ENCODE measurements at places on chromosomes 3 and 15. TPM values are rescaled to one million over a fixed set of nuclear protein-coding genes. Genes with fewer than 3 reads are reported as not detected.

Gene ATP13A5
- not detected for total RNA-seq

Gene PAQR9
- total RNA-seq, result 2.3 TPM

Gene FANCI
- total RNA-seq, result 102 TPM

Gene ZBED2
- not detected for total RNA-seq

Gene CLRN1
- not detected for total RNA-seq

- no peak overlapping the region for H3K27ac ChIP-seq
- H3K4me1 ChIP-seq, result no peaks in the 10 kb centered on the region
- no peak overlapping the region for H3K4me3 ChIP-seq
- peaks cover 5% of the 10 kb centered on the region for H3K36me3 ChIP-seq
- H3K27me3 ChIP-seq, result no peaks in the 10 kb centered on the region
- no peak for DNase-seq
Observed at GRCh38 chr3:42130007-42130328, 38.8 kb downstream of the TRAK1 start.

DNA sequence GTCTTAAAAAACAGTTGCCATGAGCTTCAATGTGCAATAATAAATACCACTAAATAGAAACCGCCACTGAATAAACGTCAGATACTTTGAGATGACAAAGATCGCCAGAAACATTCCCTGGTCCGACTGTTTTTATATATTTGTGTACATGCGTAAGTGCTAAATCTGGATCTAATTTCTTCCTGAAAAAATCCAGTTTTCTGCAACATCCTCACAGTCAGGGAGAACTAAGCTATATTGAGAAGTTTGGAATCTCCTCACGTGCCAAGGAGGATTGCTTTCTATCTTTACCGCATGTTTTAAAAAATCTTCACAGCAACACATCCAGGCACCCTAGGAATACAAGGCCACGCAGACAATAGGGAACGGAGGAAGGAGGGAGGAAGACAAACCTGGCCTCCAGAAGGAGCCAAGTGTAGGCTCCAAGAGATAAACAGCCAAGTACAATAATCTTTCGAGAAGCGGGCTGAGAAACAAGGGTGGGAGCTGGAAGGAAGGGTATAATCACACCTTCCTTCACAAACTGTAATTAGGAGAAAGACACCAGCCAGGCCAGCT, 5.7 kb downstream of the VGLL4 start:
- H3K4me3 ChIP-seq, result peak overlapping the region; percentile 40
- peaks cover 22% of the 10 kb centered on the region for H3K4me1 ChIP-seq
- no peak overlapping the region for H3K27ac ChIP-seq
- no peaks in the 10 kb centered on the region for H3K27me3 ChIP-seq
- DNase-seq, result no peak

DNA sequence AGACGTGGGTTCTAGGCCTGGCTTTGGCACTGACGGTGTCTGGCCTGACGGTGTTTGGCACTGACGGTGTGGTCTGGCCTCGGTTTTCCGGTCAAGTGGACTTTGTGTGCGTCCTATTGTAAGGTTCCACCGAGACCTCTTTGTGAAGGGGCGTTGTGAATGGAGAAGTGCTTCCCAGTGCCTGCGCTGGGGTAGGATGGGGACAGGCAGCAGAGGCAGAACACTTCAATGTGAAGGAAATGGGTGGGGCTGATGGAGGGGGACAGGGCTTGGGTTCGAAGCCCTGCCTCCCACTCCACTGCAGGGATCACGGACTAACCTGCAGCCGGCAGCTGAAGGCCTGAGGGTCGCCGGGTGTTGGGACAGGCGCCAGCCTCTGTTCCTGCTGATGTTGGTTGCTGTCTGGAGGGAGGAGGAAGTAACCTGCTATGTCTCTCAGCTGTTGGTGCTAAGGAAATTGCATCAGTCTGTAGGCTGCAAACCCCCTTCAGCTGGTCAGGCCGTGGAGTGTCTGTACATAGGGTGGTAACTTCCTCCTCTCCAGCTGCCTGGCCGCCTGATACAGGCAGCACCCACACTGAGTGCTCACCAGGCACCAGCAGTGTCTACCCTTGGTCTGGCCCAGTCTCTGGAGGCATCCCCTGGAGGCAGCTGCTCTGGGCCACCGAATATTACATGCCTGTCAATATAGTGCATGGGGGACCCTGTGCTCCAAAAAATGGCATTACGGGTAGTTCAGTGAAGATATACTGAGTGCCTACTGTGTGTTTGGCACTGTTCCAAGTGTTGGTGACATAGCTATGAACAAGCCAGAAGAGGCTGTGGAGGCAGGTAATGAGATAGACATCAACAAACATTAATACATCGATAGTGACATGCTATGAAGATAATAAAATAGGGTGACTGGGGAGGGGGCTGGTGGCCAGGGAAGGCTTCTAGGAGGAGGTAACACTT, 1.1 kb downstream of the TM6SF1 start:
- no peak overlapping the region for H3K27ac ChIP-seq
- peaks cover 6% of the 10 kb centered on the region for H3K27me3 ChIP-seq
- H3K4me3 ChIP-seq, result peak overlapping the region; percentile 52
- DNase-seq, result no peak
- H3K36me3 ChIP-seq, result no peaks in the 10 kb centered on the region
- no peaks in the 10 kb centered on the region for H3K4me1 ChIP-seq

Data from H9 (cell line).